ENCODE measurements at places on chromosomes 5 and 9.

- DNase-seq: no peak
Measured at GRCh38 chr9:34190996-34191892, 12.4 kb downstream of the UBAP1 start.

DNA sequence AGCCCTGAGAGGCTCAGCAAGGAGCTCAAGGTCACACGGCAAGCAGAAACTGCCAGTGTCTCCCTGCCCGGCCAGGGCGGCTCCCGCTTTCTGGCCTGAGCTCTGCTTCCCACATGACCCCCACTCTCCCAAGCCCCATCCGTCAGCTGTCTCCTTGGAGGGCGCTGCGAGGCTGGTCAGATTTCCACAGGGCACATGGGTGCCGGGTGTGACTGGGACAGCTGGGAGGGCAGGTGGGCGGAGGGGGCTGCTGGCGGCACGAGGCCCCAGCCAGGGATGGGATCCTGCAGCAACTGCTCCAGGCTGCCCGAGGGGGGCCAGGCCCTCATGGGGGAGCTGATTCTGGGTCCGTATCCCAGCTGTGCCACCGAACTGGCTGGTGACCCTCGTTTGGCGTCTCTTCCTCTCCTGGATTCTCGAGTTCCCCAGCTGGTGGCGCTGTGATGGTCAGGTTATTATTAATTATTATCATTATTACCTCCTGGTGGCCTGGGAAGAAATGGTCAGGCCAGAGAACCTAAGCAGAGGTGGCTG is 12.9 kb upstream of the WDR38 start:
- no peak for DNase-seq

- no peak for DNase-seq
Measured at GRCh38 chr5:177035976-177036375, 13.5 kb downstream of the ZNF346 start.

GRCh38 chr9:15138357-15138686 is 168.7 kb downstream of the TTC39B start:
- DNase-seq: no peak

GRCh38 chr5:160312960-160313727 is 780 bp upstream of the CCNJL start:
- no peak for DNase-seq

GRCh38 chr5:142475102-142475513 is 150.3 kb upstream of the SPRY4 start:
- no peak for DNase-seq

DNA sequence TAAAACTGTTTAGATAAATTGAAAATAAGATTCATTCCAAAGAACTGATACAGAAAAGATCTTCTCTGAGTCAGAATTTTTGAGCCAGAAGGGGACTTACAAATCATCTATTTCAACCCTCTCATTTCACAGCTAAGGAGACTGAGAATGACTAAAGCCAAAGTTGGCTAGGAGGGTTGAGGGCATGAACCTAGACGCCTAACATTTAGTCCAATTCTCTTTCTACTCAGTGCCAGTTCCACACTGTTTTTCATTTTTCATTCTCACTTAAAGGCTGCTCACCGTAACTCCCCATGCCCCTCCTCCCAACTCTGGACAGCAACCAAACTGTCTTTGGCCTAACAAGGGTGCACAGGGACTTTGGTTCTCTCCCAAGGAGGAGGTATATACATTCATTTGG is 364.0 kb downstream of the NDUFS4 start:
- no peak for DNase-seq

GRCh38 chr9:23587433-23587832 is 238.6 kb downstream of the ELAVL2 start:
- DNase-seq: no peak

DNA sequence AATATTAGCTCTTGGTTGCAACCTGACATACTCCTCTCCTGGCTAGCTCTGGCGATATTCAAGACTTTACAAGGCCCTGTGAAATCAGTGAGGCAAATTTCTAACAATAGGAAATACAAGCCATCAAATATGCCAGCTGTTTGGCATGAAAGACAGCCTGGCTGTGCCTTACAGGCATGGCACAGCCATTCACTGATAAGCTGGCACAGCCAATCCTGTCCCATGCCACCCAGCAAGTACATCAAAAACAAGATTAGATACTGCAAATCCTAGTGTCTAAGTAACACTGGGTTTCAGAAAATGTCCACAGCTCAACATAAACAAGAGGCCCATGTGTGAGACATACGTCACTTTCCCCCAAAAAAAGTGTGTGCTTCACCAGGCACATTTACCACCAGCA is 1045.8 kb upstream of the DMAC1 start:
- DNase-seq: no peak

- DNase-seq: no peak
Measured at GRCh38 chr5:98679963-98680362, 93.5 kb upstream of the RGMB start.

DNA sequence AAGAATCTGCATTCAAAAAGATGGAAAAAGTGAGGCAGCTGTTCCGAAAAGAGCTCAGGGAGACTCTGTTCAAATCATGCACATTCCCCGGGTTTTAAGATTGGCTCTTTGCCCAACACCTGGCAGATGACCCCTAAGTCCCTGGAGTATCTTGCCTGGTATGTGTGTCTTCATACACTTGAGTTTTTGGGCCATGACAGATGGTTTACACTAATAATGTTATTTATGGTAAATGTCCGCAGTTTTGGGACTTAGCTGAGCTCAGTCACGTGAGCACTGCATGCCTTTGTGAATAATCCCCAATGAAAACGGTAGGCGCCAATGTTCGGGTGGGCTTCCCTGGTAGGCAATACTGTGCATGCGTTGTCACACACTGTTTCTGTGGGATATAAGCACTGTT is 316.1 kb downstream of the PRDM9 start:
- DNase-seq: no peak

- DNase-seq: no peak
Measured at GRCh38 chr5:64838376-64838775, 69.6 kb downstream of the CWC27 start.

DNA sequence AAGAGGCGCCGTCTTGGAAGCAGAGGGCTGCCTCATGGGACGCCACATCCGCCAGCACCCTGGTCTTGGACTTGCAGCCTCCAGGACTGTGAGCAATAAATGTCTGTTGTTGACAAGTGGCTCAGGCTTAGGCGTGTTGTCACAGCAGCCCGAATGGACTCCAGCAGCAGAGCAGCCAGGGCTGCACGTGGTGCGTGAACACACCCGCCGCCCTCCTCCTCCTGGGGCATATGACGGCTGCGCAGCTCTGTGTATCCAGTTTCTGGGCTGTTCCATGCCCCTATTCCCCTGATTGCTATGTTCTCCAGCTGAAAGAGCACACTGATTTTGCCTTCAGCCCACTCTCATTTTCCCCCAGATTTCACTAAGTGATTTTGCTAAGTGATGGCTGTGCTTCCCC is 36.0 kb upstream of the CLPTM1L start:
- DNase-seq: no peak

DNA sequence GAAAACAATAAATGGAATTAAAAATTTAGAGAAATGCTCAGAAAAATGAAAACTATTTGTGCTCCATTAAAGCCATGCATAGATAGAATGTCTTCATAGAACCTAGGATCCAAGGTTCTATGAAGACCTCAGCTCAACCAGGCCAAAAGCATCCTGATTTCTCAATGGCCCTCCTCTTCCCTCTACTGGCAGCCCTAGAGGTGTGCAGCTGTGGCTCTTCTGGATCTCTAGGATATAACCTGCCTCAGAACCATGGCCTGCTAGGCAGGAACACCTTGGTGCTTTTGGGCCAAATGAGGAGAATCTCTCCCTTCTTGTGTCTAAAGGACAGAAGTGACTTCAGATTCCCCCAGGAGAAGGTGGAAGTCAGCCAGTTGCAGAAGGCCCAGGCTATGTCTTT is 15.1 kb downstream of the IFNA1 start:
- peak; percentile 33 for DNase-seq

DNA sequence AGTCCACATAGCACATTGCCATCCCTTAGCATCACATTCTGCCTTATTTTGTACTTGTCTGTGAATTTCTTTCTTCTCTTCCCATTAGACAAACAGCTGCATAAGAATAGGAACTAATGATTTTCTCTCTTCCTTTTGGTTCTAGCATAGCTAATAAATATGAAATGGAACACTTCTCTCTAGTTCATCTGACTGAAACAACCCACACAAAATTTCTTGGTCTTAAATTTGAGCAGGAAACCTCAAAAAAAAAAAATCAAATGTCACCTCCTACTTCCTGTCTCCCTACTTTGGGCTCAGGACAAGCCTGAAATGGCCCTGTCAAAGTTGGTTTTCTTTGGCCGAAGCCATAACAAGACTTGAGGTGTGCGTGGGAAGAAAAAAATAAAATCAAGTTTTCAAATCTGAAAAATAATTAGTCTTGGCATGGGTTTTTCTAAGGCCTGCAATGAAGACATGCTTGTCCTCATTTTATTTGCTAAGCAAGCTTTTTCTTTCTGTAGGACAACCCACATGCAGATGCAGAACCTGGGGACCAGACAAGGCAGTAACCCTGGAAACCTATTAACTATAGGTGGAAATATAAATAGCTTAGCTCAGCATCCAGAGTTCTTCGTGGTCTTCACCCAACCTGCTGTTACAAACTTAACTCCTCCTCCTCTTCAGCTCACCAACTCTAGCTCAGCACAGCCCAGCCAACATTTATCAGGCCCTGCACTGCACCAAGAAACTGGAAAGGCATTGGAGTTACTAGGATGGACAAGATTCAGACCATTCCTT is 523.5 kb upstream of the KLF4 start:
- DNase-seq: no peak
